ENCODE measurements at places on chromosomes 2 and 18.

GRCh38 chr18:2914185-2914880 lies 67.5 kb downstream of the EMILIN2 start:
- no peak for DNase-seq

GRCh38 chr18:24928301-24928878 lies 423.6 kb downstream of the ZNF521 start:
- no peak for DNase-seq

DNA sequence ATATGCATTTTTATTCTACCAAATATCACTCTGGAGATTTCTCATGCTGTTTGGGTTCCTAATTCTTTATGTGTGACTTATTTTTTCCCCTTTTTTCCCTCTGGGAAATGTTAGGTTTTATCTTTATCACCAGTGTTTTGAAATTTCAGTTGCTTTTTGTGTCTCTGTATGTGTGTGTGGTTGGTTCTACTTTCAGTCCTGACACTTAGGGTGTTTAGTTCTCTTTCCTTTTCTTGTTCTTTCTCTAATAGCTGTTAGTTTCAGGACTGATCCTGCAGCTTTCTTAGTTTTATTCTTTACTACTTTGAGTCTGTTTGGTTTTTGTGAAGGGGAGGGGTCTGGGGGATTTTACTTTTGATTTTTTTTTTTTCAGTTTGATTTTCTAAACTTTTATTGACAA lies 23.1 kb downstream of the PPM1B start:
- DNase-seq = no peak

DNA sequence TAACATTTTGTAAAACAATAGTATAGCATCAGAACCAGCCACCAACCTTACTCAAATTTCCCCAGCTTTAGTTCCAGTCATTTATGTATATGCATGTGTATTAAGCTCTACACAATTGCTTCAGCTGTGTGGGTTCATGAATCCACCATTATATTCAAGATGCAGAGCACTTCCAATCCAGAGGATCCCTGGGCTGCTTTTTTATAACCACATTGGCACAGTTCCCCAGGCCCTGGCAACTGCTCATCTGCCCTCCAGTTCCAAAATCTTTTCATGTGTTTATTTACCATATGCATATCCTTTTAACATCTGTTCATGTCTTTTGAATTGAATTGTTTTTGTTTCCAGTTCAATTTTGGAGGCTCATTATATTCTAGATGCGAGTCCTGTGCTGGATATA lies 482.9 kb upstream of the HS6ST1 start:
- no peak for DNase-seq

DNA sequence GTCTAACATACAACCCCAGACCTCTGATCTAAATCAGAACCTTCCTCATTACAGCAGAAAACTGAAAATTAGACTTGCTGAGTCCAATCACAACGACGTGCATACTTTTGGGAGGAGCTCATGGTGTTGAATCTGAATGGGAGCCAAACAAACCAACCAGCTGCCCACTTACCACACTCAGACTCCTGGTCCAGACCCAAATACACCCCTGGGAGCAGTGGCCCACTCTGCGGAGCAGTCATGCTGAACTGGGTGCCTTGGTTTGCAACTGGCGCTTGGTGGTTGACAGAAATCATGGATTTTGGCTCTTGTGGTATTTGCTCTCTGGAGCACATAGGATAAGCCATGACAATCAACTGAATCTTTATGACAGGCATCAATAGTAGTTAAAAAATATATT lies 253.6 kb upstream of the TNP1 start:
- no peak for DNase-seq

DNA sequence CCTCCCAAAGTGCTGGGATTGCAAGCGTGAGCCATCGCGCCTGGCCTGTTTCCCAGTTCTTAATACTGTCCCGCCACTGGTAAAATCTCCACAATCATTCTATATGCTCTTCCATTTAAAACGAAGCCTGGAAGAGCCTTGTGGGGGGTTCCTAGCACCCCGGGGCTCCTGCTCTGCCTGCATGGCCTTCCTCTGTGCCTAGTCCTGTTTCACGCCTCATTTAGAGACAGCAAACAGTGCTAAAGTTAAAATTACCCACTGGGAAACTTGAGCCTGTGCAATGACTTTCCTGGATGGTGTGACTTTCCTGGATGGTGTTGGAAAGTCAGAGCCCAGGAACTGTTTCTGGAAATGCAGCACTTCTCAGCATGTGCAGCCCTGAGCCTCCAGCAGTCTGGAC lies 55.0 kb downstream of the INPP5D start:
- DNase-seq = no peak

- no peak for DNase-seq
These were observed 90.4 kb downstream of the DOCK10 start for GRCh38 chr2:224951723-224952481.

DNA sequence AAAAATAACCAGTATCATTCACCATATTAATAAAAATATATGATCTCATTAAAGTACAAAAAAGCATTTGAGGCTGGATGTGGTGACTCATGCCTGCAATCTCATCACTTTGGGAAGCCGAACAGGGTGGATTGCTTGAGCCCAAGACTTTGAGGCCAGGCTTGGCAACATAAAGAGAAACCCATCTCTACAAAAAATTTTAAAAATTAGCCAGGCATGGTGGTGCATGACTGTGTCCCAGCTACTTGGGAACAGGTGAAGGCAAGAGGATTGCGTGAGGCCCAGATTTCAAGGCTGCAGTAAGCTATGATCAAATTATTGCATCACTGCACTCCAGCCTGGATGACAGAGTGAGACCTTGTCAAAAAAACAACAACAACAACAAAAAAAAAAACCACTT lies 75.9 kb downstream of the RAD51AP2 start:
- DNase-seq = no peak

DNA sequence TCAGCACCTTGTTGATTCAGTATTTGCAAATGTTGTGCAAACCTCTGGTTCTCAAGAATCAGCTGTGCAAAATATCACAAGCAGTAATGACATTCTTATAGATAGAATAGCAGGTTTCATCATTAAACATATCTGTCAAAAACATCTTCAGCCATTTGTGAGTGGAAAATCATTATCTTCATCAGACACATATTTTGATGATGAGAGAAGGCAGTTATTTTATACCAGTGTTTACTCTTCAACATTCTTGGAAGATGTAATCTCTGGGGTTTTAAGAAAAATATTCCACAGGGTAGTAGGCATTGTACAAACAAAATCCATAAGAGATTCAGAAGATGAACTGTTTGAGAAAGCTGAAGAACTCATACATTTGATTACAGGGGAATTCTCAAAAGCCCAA lies 64.3 kb downstream of the FSIP2 start:
- no peak for DNase-seq

DNA sequence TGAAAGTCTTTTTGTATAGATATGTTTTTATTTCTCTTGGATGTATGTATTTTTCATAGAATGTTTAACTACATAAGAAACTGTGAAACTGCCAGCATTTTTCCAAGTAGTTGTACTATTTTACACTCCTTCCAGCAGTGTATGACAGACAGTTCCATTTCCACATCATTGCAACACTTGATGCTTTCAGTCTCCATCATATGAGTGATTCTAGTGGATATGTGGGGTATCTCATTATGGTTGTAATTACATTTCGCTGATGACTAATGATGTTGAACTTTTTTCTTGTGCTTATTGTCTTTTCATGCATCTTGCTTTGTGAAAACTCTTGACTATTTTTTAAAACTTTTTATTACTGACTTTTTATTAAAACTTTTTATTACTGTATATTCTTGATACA lies 101.4 kb downstream of the ARHGAP28 start:
- no peak for DNase-seq

DNA sequence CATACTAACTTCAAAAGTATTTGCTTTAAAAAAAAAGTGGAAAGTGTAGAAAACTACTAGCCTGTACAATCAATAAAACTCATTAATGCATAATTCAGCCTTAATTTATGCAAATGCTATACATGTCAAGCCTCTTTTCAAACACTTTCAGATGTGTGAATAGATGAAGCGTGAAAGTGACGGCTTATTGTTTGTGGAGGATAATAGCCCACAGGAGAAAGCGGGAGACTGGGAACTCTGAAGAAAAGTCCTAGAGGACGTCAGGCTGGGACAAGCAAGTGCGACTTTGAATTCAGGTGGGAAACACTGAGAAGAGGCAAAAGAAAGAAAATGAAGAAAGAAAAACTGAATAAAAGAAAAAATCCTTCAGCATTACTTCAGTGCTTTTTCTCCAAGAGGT lies 108.5 kb downstream of the STK39 start:
- DNase-seq = no peak

GRCh38 chr2:202718614-202719013 lies 83.8 kb downstream of the FAM117B start:
- no peak for DNase-seq

DNA sequence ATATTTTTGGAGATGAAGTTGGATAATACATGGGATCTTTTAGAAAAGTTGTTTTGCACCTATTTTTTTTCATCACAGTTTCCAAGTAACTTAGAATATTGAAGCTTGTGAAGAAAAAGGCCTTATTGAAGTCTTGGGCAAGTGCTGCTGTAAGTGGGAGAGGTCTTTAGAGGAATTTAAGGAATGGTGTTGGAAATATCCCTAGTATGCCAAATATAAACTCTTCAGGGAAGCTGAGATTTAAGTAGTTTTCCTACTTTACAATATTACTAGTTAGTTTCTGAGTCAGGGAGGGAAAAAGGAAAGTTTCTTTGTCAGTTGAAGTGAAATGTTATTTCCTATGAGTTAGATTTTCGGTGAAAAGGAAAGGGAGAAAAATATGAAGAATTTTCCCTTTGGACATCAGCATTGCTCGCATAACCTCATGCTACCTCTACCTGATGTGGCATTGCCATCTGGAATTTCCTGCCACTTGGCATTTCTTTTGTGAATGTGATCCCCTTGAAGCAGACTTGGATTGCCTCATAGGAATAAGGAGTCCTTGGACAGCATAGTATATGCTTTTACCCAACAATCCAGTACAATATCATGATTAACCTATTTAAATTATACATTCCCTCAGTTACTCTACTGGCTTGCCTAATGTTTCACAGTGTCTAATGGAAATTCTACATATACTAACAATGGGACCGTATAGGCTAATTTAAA lies 12.1 kb downstream of the PLEKHH2 start:
- no peak for DNase-seq

DNA sequence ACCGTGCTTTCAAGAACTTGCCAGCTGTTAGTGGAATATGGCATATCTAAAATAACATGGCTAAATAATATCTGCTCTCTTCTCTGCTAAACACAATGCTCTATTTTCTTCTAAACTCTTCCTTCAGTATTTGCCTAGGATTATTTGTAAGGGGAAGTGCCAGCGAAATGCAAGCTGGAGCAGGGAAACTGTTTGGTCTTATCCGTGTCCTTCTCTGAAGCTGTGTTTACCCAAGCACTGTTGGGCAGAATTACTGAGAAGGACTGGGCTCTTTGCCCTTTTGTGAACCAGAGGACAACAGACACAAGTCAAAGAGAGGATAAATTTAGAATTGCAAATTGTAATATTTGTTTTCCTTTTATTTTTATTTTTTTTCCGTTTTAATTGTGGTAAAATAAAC lies 23.6 kb downstream of the CPO start:
- no peak for DNase-seq

DNA sequence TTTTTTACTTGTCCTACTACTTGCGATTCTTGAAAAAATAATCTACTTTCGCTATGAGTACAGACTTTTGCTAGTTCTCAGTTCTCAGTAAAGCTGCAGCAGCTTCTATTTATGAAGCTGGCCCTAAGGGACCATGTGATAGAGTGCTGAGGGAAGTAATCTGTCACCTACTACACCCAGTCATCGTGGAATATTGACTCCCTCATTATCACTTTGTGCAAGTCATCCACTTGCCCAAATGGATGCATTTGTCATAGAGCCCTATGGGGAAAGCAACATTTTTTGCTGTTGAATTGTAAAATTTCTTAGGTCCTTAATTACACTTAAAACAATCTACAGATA lies 1919.8 kb downstream of the SUCLG1 start:
- no peak for DNase-seq

DNA sequence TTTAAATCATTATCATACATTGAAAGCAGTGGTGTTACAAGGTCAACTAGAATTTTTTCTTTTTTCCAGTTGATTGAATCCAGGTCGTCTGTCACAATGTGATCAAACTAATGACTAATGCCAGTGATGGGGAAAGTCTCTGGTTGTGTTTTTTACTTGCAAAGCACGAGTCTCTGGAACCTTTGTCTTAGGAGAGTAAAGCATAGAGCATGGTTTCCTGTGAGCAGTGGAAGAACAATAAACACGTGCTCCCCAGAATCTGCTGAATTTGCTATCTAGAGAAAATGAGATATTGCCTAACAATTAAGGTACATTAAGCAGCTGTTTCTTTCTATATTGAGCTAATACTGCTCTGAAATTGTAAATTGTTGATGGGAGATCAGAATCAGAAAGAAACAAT lies 1332.4 kb upstream of the TMEFF2 start:
- no peak for DNase-seq

DNA sequence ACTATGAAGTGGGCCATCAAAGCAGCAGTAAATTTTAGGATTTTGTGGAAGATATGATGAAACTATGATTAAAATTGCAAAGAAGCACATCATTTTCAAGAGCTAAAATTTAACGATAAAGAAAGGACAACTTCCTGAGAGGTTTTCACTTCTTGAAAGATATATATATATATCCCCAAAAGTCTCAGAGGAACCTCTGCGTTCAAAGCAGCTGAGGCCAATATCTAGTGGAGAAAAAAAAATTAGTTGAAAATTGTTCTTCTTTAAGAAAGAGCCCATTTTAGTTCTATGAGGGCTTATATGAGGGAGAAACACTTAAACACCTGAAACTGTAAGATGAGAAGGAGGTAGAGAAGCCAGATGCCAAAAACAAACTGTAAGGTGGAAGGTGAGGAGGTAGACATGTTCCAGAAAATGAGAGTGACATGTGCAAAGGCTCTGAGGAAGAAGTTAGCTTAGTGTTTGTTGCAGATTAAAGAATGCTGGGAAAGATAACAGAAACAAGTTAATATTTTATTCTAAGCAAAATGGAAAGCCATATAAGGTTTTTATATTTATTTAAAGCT lies 72.9 kb upstream of the VRK2 start:
- no peak for DNase-seq

GRCh38 chr2:3968736-3969135 lies 265.4 kb downstream of the DCDC2C start:
- DNase-seq = no peak

DNA sequence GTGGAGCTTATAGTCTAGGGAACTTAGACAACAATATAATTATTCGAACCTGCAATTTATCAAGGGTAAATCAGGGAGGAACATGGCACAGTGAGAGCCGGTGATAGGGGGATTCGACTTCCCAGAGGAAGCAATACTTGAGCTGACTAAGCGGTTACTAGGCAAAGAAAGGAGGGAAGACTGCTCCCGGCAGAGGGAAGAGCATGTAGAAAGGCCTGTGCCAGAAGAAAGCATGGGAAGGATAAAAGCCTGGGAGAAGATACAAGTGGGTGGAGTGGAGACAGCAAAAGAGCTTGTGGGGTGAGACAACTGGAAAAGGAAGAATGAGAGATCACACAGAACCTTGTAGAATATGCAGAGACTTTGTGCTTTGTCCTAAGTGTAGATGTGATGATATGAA lies 93.3 kb downstream of the MARCHF4 start:
- DNase-seq = no peak

- no peak for DNase-seq
These were observed 7.7 kb upstream of the CDC42EP3 start for GRCh38 chr2:37679072-37679695.

Data from stimulated activated CD8-positive, alpha-beta memory T cell treated with anti-CD3 and anti-CD28 coated beads, Interleukin-12 subunit alpha, Interleukin-12 subunit beta, amount 100 ng/mL, for 4 hours (primary cell).